A549 treated with Hydrocortisone at 1 μM for 4 hours (cell line): ENCODE measurements at places on chromosomes 3 and 15. TPM values are rescaled to one million over a fixed set of nuclear protein-coding genes. Genes with fewer than 3 reads are reported as not detected.

CGNL1 gene
- 0.50 to 0.81 TPM (median 0.55 TPM) in 5 replicates for total RNA-seq

FANCD2OS gene
- total RNA-seq, result not detected in 5 replicates

ZNF860 gene
- 1.1 to 1.6 TPM (median 1.4 TPM) in 5 replicates for total RNA-seq

WDR93 gene
- 0.10 to 0.24 TPM (median 0.16 TPM) in 5 replicates for total RNA-seq

SLC24A5 gene
- not detected in 5 replicates for total RNA-seq

MKRN2OS gene
- not detected in 5 replicates for total RNA-seq

MEGF11 gene
- total RNA-seq, result 0.17 to 0.76 TPM (median 0.30 TPM) in 5 replicates

B3GALNT1 gene
- 0.10 to 0.27 TPM (median 0.23 TPM) in 5 replicates for total RNA-seq
